ENCODE measurements at places on chromosomes 7 and 10. TPM values are rescaled to one million over a fixed set of nuclear protein-coding genes. Genes with fewer than 3 reads are reported as not detected.

SFTPA1 gene
- total RNA-seq = not detected

ELAPOR2 gene
- 25.4 TPM for total RNA-seq

DNA sequence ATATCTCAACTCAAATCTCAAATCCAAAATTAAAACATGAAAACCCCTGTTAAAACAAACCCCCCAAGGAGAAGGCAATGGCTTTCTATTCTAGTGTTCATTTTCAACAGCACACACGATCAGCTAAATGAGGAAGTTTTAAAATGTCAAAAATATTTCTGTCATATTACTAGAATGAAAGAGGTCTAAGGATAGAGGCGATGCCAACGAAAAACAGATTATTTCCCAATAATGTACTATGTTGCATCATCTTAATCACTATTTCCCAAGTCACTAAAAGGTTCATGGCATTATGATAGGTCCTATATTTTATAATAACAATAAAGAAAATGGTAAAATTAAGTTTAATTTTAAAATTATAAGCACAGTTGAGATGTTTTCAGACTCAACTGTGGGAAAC lies 10.1 kb downstream of the CNOT4 start:
- no peak for DNase-seq
- H3K4me1 ChIP-seq = no peaks in the 10 kb centered on the region
- H3K27me3 ChIP-seq = no peaks in the 10 kb centered on the region

GRCh38 chr7:4472728-4473127 lies 209.4 kb upstream of the FOXK1 start:
- H3K27me3 ChIP-seq = no peaks in the 10 kb centered on the region
- no peaks in the 10 kb centered on the region for H3K36me3 ChIP-seq

DNA sequence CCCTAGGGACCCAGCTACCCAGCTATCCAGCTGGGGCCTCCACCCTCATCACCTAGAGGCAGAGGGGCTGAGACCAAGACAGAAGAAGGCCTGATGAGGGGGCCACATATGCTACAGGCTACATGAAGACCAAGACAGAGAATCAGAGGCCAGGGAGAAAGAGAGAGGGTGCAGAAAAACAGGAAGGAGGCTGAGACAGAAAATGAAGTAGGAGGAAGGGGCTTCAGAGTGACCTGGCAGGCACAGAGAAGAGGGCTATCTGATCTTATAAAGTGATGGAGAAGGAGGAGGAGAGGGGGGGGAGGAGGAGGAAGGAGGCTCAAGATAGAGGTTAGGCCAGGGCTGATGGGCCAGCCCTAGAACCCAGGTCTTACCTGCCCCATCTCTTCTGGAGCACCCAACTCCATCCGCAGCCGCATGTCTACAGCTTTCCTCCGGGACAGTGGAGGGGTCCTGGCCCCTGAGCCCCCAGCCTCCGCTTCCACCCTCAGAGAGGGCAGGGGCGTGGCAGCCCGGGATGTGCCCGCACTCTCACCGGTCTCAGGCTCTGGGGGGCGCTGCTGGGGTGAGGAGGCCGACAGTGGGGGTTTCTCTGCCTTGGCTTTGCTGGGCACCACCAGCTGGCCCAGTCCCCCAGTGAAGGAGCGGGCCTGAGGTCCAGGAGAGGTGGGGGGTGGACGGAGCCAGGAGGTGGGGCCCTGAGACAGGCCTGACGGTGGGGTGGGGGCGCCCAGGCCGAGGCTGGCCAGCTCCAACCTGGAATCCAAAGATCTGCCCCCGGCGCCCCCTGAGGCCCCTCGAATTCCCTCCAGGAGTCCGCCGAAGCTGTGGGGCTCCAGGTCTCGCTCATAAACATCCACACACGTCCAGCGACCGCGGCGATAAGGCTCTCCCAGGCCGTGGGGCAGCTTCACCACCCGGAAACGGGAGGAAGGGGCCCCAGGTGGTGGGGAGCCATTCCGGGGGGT lies 1.8 kb downstream of the TSC22D4 start:
- no peaks in the 10 kb centered on the region for H3K36me3 ChIP-seq
- H3K4me3 ChIP-seq = peak overlapping the region; percentile 97
- peaks cover 45% of the 10 kb centered on the region for H3K4me1 ChIP-seq
- no peaks in the 10 kb centered on the region for H3K27me3 ChIP-seq

DNA sequence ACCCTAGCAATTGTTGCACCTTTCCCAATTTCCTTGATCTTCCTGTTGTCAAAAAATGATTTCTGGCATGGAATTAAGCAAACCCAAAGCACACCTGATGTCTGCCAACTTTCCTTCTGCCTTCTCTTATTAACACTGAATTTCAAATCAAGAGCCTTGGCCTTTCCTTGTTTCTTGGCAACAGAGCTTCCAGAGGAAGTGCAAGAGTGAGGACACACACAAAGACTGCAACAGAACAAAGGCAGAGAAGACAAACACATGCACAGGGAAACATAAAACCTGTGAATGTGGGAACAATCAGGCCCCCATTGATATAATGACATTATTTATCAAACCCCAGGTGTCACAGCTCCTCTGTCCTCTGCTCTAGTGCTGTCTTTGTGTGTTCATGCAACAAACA lies 73.0 kb upstream of the IL6 start:
- H3K4me3 ChIP-seq = no peak overlapping the region
- no peak for DNase-seq
- no peaks in the 10 kb centered on the region for H3K36me3 ChIP-seq
- H3K27me3 ChIP-seq = no peaks in the 10 kb centered on the region
- no peak overlapping the region for H3K27ac ChIP-seq
- H3K4me1 ChIP-seq = peaks cover 11% of the 10 kb centered on the region

GRCh38 chr10:117677890-117678500 lies 135.4 kb downstream of the EMX2 start:
- H3K4me1 ChIP-seq = no peaks in the 10 kb centered on the region
- H3K27me3 ChIP-seq = no peaks in the 10 kb centered on the region
- no peak overlapping the region for H3K27ac ChIP-seq
- H3K4me3 ChIP-seq = no peak overlapping the region
- no peak for DNase-seq

Measured in thyroid gland (tissue), 4 donors.